ENCODE measurements at places on chromosomes 5 and 9.

GRCh38 chr9:92808726-92809451, 44.3 kb upstream of the BICD2 start:
- peak; percentile 76 for DNase-seq

DNA sequence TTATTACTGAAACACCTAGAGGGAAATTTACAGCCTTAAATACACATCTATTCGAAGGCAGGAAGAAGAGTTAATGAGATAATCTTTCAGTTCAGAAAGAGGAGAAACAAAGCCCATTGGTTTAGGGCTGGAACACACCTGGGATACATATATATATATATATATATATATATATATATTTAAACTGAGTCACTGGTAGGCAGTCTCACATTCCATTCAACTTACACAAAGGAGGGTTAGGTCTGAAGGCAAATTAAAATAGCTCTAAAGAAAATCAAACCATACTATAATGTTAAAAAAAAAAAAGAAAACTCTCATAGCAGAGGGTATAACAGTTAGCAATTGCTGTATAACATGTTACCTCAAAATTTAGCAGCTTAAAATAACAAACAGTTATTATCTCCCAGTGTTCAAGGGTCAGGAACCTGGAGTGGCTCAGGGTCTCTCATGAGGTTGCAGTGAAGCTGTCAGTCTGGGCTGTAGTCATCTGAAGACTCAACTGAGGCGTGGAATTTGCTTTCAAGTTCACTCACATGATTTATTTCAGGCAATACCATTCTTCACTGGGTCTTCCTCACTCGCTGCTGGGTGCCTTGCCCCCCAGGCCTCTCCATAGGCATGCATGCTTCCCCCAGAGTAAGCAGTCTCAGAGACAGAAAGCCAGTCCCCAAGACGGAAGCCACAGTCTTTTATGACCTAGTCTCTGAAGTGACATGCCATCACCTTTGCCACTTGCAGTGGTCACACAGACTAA, 332.8 kb downstream of the NSG2 start:
- DNase-seq, result no peak

DNA sequence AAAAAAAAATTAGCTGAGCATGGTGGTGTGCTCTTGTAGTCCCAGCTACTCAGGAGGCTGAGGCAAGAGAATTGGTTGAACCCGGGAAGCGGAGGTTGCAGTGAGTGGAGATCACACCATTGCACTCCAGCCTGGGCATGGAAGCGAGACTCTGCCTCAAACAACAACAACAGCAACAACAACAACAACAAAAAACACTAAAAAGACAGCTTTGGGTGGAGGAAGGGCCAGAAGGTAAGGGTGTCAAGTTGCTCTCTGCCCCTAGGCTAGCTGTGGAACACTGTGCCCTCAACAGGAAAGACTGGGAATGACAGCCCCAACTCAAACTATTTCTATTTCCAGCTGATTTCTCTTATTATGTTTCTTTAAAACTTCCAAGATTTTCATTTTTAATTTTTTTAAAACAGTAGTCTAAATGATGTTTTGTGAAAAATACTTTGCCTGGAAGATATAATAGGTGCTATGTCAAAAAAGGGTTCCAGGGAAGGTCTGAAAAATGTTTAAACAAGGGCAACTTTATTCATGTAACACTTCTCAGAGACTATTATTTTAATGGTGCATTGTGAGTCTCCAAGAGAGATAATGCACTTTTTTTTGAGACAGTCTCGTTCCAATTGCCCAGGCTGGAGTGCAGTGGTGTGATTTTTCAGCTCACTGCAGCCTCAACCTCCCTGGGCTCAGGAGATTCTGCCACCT, 29.9 kb downstream of the CLINT1 start:
- no peak for DNase-seq

DNA sequence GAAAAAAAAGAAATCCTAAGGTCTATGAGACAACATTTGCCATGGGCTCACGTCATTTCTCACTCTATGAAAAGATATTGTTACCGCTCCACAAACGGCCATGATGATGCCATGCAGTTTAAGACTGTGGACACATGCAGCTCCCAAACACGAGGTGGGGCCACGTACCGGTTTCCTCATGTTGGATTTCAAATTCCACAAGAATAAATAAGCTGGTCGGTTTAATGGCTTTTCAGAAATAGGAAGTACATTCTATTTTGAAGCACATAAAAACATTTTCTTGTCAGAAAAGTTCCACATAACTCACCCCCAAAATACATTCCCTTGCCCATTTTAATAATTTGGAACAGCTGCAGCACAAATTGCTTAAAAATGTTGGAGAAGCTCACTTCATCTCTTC, 130.6 kb downstream of the MYO10 start:
- no peak for DNase-seq

GRCh38 chr5:2200261-2200950, 317.7 kb upstream of the IRX4 start:
- DNase-seq, result no peak
